ENCODE measurements at places on chromosomes 11 and 22.
A peak's percentile ranks its signal among the peaks of the same experiment; 100 is the strongest.

GRCh38 chr11:2383852-2384804, 7.0 kb downstream of the CD81 start:
- DNase-seq, result no peak

DNA sequence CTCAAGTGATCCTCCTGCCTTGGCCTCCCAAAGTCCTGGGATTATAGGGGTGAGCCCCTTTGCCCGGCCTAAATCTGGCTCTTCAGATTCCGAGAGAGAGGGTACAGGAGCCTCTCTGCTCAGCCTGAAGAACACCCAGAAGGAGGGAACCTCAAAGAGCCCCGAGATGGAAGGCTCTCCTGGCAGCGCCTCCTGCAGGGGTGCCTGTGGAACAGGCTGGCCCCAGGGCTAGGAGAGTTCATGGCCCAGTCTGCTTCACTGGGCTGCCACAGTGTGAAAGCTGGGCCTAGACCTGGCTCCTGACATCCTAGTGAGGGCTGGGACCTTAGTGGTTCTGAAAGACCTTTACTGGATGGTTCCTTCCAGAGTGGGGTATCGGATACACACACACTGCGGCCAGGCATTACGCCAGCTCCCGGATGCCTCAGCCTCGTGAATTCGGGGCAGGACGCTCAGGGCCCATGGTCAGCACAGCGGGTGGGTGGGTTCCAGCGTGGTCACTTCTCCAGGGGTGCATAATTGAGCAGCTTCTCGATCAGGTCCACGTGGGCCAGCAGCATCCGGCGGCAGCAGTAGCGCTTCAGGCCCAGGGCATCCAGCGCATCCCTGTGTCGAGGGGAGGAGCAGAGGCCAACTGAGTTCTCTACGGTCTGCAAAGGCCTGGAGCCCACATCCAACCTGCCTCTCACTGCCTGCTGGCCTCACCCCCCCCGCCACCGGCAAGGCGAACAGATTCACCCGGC, 2.3 kb downstream of the POLR2L start:
- DNase-seq, result no peak

GRCh38 chr11:295351-296170, 3.8 kb downstream of the IFITM5 start:
- DNase-seq, result no peak

DNA sequence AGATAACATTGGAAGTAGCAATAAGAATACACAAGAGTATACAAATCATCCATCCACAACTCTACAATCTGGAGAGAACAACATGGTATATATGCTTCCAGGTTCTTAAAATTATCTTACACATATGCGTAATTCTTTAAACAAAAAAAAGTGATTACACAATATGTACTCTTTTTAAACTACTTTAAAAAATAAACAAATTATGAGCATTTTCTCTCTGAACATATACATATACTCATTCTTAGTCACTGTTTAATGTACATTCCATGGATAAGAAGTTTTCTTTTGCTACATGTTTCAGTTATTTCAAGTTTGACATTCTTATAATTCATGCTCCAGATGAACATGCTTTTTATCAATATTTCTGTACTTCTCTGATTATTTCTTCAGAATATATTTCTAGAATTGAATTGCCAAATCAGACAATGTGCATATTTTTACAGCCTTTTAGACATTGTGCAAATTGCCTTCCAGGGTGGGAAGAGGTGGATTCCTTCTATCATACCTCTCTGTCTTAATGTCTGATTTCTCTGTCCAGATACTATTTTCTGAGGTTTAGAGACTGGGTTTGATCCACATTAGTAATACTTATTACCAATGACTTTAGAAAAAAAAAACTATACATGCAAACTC, 551.6 kb downstream of the METTL15 start:
- no peak for DNase-seq

DNA sequence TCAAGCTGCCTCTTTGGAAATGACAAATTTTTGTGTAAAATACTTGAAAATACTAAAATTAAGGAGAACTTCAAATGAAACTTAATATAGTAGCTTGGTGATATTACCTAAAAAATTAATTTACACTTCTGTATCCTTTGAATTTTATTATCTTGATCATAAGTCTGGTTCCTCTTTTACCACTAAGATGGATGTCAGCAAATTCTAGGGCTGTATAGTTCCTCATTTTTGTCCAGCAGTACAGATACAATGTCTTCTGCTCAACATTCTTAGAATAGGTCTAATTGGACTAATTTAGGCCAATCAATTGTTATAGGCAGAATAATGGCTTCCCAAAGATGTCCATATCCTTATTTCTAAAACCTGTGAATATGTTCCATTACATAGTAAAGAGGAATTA, 1298.0 kb upstream of the RAG2 start:
- no peak for DNase-seq

- DNase-seq, result no peak
These were observed 33.1 kb downstream of the KCNQ1 start for GRCh38 chr11:2477936-2478335.

DNA sequence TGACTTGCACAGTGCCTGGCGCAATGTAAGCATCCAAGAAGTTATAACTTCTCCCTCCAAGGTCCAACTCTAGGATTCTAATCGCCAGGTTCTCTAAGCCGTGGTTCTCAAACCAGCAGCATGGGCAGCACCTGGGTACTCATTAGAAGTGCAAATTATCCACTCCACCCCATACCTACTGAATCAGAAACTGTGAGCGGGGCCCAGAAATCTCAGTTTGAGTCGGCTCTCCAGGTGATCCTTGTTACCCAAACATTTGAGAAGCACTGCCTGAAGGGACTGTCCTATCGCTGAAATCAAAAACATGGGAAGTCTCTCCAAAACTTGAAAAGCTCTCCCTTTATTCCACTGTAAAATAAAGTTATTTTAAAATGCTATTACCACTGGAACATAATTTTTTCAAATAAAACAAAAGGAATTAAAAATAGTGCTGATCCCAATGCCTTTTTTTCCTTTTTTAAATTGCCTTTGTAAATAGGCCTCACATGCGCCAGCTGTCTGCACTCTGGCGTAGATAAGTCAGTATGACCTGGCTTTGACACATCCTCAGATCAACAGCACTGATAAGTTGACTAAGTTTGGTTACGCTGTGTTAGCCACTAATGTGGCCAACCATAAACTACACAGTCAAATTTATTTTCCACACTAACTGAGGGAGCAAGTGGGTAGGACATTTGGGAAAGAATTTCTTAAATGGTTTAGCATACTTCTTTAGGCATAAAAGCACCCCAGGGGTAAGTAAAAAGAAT, 8.4 kb upstream of the CTR9 start:
- no peak for DNase-seq

DNA sequence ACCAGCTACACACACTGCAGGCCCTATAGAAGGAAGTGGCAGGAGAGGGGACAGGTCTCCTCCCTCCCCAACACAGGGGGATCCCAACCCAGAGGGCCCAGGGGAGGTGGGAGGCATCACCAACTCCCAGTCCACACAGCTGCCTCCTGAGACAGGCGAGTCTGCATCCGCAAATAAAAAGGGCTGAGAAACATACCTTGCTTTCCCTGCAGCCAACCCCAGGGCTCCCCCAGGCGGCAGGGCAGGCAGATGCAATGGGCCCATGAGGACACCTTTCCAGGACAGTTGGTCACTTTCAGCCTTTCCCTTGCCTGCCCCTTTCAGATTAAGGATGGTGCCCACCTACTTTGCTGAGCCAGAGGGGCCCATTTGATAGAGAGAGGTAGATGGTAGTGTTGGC, 180.0 kb downstream of the BRD1 start:
- DNase-seq, result no peak

- no peak for DNase-seq
These were observed 27.9 kb upstream of the SUSD2 start for GRCh38 chr22:24153353-24153752.

DNA sequence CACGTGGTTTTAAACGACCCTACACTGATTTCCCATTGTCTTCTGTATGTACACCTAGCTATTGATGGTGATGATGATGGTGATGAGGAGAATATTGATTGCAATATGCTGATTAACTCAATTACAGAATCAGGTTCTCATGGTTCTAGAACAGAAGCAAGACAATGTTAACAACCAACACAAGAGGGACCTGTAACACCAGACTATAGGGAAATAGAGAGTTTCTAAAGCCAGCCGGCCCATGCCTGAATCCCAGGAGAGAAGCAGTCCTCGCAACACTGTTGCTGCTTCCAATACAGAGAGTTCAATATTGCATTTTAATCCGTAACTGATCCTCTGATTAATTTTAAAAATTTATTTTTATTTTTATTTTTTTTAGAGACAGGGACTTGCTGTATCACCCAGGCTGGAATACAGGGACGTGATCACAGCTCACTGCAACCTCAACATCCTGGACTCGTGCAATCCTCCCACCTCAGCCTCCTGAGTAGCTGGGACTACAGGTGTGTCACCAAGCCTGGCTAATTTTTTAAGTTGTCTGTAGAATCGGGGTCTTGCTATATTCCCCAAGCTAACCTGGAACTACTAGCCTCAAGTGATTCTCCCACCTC, 22.2 kb upstream of the UBASH3B start:
- DNase-seq, result no peak

DNA sequence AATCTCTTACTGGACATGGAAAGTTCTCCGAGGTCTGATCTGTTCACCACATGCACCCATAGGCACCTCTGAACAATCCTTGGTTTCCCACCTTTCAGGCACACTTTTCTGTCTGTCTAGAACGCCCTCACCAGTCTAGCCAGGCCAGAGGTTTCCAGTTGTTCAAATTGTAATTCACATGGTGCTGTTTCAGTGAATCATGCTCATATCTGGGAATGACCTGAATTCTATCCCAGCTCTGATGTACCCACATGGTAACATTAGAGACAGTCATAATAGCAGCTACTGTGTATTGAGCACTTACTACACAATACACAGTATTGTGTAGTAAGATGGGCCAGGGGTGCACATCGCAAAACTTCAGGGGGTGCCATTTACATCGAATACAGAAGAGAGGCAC, 138.2 kb downstream of the COMMD9 start:
- DNase-seq, result no peak

- no peak for DNase-seq
These were observed 24.1 kb downstream of the ARVCF start for GRCh38 chr22:19992481-19992911.

DNA sequence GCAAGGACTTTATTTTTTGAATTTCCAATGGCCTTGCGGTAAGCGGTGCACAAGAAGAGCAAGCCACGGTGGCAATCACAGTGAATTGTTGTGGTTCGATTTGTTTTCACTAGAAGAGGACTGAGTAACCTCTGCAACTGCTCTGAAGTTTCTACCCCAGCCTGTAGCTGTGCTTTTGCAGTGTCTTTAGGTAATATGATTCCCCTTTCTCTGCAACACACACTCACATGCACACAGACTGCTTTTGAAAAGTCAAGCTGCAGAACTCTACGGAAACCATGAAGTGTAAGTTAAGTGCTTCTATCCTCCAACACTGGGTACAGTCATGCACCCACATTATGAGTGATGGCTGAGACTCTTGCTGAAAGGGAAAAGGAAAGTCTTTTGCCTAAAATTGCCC, 38.4 kb downstream of the CD44 start:
- DNase-seq, result no peak

GRCh38 chr11:9575260-9576240, 2.1 kb downstream of the WEE1 start:
- DNase-seq, result no peak

DNA sequence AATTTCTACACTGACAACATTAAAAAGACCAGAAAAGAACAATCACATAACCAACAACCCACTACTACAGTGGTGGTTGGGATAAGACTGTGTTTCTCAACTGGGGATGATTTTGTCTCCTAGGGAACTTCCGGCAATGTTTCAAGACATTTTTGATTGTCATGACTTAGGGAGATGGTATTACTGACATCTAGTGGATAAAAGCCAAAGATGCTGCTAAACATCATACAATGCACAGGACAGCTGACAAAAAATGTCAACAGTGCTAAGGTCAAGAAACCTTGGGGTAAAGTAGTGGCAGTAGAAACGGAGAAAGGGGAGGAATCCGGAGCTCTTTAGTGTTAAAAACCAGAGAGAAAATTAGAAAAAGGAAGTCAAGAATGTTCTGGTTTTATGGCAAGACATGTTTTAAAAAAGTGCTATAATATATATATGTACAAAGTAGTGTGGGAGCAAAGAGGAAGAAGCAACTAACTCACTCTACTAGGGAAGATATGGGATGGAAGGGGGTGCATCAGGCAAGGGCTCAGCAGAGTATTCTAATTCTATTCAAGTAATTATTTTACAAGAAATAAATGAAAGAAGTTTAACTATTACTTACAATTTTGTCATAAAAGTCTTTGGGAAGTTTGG, 37.2 kb downstream of the CKAP5 start:
- DNase-seq, result no peak

DNA sequence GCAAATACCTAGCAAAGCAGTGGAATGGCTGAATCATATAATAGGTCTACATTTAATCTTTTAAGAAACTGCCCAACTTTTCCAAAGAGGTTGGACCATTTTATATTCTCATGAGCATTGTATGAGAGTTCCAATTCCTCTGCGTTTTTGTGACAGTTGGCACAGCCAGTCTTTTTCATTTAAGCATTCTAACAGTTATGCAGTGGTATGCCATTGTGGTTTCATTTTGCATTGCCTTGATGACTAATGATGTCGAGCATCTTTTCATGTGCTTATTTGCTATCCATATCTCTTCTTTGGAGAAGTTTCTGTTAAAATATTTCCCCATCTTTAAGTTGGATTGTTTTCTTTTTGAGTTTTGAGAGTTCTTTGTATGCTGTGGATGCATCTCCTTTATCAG, 38.7 kb downstream of the EIF3F start:
- no peak for DNase-seq

DNA sequence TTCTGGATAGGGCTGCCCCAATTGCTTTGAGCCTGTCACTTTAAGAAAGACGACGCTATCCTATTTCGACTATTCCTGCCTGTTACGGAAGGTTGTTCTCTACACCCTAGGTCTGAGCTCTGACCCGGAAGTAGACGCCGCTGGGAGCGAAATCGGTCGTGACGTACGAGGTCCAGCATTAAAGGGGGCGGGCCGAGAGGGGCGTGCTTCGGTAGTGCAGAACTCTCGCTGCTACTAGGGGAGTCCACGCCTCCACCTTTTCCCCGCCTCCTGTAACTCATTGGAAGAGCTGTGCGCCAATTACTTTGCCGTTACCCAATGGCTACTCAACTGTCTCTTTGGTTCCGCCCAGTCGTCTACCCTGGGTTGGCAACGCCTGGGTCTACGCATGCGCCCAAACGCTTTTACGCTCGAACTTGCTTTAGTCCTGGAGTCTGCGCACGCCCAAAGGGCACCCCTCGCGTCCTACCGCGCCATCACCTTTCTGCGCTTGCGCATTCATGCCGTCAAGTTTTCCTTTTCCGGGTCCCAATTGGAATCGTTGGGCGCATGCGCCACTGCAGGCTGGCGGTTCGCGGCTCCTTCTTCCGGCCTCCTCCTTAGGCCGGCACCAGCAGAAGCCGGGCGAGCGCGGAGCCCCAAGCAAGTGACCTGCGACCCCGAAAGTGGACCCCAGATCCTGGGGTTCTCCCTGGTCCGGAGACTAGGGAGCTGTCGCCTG, at the start of gene PCNX3:
PCNX3 (plus strand) TSS at position 548 of the 721 bp plus-strand sequence. CDS start 536 bp downstream, outside the sequence.
- DNase-seq, result peak; percentile 89

- no peak for DNase-seq
These were observed 2.1 kb upstream of the DLAT start for GRCh38 chr11:112023104-112023503.

All from cortex of kidney (tissue), 1 donor.